AG04450 (cell line): ENCODE measurements at places on chromosomes 13 and 19. TPM values are rescaled to one million over a fixed set of nuclear protein-coding genes. Genes with fewer than 3 reads are reported as not detected.

DNA sequence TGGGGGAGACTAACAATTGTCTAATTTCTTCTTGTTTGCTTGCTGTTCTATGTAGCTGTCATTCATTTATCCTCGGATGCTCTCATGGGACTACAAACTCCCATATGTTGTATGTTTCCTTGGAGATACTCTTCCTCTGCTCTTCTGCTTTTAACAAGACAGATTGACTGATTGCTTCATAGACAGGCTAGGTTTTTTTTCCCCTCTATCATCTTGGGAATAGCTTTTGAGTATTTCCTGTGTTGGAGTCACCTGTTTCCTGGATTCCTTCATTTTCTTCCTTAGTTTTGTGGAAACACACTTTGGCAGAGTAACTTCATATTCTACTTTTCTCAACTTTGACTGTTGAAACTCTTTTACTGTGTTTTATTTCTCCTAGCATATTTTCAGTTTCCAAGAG is 27.6 kb downstream of the EDNRB start:
- DNase-seq = no peak

DNA sequence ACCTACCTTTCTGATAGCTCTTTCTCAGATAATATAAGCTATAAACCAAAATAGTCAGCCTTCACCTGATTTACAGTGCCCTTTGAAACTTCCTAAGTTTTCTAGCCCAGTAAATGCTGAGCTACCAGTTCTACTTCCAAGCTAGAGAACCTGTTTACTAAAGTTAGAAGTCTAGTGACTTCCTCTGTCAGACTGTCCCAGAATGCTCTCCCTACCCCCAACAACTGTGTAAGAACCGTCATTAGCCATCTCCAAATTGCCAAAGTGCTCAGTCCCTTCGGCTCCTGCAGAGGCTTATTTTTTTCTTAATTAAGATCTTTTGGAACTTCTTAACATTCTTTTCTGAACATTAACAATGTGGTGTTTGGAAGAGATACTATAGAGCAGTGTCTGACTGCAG is 3.2 kb upstream of the ABCC4 start:
- no peak for DNase-seq

- DNase-seq = no peak
Observed at GRCh38 chr13:110307767-110308655, 927 bp downstream of the COL4A2 start.

DNA sequence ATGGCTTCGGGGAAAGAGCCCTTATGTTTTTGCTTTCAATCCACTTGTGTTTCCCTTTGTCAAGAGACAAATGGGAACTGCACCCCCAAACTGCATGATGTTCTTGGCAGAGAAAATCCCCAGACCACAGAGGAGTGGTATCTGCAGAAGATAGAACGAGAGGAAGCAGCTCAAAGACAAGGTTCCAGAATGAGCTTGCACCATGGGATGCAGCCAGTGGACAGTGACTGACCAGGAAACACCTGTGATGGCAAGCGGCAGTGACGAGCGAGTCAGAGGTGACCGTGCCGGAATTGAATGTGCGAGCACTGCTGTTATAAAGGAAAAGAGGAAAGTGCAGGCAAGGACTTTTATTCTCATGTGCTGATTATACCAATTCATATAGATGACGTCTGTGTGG is 46.3 kb downstream of the IRS2 start:
- no peak for DNase-seq

GRCh38 chr13:95862408-95862807 is 185.5 kb downstream of the DNAJC3 start:
- DNase-seq = no peak

Gene CLEC17A
- not detected in 2 replicates for polyA plus RNA-seq

- DNase-seq = no peak
Observed at GRCh38 chr13:99501848-99502301, 603 bp downstream of the TM9SF2 start.

Gene SULT2A1
- not detected in 2 replicates for polyA plus RNA-seq

- no peak for DNase-seq
Observed at GRCh38 chr19:52741951-52742485, 7.2 kb upstream of the ZNF611 start.

Gene EXOSC5
- 7.8 and 11.7 TPM in 2 replicates for polyA plus RNA-seq

GRCh38 chr19:48368936-48369335 is 4.8 kb downstream of the SYNGR4 start:
- no peak for DNase-seq

DNA sequence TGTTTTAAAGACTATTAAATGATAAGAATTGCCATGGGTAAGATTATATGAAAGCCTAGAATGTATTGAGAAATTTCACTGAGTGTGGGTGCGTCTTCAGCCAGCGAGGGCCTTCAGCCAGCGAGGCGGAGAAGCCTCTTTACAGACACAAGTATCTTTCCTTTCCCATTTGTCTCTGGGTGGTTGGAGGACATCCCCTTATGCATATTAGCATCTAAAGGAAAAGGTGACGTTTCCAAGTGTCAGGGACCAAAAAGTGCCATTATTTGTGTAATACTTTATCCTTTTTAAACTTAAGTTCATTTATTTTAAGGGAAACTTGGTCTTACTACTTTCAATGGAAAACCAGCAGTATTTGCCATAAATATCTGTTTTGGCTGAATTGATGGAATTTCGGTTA is 22.2 kb downstream of the SMARCA4 start:
- DNase-seq = no peak

DNA sequence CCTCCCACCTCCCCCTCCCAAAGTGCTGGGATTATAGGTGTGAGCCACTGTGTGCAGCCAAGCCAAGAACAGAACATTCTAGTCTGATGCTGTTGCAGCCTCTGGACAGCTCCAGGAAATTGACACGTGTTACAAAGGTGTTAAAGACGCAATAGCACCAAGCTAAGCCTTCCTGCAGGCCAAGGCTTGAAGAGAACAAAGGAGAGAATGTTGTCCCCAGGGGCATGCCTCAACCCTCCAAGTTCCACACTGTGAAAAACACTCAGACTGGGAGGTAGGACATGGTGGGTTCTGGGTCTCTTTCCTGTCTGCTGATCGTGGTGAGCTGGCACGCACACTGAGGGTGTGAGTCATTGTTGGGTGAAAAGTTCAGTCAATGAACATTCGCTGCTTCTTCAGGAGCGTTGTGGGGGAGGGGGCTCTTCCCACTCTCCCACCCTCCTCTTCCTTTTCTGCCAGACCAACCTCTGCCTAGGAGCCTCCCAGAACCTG is 5.3 kb upstream of the PTPRS start:
- no peak for DNase-seq

DNA sequence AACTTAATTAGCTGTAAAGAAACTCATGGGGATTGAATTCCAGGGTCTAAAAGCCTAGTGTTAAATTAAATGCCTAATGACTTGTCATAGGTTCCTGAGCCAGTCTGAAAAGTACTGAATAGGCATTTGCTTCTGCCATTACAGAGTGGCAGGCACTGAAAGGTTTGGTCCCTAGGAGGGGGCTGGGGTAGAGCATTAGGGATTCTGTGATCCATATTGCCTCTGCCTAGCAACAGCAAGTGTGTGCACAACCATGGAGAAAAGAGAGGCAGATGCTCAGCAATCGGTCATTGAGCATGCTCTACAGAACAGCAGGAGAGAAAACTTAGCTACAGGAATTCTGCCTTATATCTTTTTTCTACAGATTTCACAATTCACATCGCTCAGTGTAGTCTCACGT is 133.5 kb downstream of the TRPC4 start:
- DNase-seq = no peak

GRCh38 chr19:29650772-29651387 is 14.4 kb upstream of the PLEKHF1 start:
- DNase-seq = no peak
